ENCODE measurements at places on chromosomes 1 and 21.

DNA sequence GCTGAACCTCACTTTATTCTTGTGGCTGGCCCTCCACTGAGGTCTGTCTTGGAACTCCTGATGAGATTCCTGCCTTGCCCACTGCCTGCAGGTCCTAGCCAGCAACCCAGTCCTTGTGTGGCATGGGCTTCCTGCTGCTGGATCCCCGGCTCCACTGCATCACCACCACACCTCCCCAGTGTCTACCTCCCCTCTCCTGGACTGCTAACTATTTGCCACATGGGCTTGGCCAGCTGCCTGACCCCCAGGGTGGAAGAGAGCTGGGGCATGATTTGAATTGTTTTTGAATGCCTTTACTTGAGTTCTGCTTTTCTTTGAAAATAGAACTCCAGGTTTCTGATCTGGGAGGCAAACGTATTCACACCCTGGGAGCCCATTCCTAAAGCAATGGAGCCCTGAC lies 41.2 kb downstream of the SPAG17 start:
- no peak for DNase-seq

DNA sequence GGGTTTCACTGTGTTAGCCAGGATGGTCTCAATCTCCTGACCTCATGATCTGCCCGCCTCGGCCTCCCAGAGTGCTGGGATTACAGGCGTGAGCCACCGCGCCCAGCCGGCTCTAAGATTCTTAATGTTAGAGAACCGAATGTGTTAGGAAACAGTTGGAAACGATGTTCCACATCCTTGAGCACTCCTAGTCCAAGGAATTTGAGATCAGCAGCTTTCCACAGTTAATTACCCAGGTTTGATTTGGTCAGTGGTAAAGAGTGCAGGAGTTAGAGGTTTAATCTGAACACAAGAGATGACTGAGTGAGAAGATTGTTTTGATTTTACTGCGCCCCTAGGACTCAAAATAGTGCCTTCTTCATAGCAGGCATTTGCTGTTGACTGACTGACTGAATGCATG lies 75.9 kb upstream of the BMP8A start:
- no peak for DNase-seq

DNA sequence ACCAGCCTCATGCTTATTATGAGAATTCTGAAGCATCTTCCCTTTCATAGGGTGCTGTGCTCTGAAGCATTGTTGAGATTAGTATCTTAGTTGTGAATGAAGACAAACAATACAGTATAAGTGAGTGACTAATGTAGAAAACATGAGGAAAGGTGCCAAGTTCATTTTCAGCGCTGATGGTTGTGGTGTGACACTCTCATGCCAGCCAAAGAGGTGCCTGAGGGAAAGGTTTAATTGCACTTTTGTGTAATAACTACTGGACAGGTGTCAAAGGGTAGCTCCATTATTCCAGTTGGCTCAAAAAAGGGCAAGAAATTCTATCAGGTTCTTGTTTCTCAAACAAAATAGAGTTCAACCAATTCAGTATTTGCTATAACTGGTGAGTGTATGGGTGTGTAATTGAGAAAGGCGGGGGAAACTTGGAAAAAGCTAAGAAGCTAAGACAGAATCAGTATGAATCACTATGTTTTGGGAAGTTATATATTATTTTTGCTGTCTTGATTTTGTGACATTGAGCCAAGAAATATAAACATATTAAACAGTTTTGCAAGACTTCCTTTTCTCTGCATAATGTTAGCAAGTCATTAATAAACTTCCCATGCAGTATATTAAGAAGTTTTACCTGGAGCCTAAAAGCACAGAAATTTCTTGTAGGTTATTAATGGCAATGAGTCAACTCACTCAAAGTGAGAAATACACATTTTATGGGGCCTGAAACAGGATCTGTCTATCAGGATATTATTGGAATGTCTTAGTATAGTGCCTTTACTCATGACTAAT lies 31.8 kb downstream of the KCNK2 start:
- no peak for DNase-seq

DNA sequence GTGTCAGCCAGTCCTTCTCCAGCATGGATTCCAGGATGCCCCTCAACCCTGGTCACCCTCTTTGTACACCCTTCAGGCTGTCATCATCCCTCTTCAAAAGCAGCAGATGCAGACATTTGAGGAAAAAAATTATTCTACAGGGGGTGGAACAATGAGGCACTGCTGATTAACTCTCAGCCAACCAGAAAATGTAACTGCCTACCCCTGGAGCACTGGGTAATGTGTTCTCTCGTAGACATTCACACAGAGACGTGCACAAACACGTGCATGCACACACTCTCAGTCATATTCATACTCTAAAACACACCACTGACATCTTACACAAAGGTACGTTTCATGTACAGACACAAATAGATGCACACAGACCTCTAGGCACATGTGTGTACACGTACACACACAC lies 175.4 kb downstream of the TRABD2B start:
- DNase-seq, result no peak

DNA sequence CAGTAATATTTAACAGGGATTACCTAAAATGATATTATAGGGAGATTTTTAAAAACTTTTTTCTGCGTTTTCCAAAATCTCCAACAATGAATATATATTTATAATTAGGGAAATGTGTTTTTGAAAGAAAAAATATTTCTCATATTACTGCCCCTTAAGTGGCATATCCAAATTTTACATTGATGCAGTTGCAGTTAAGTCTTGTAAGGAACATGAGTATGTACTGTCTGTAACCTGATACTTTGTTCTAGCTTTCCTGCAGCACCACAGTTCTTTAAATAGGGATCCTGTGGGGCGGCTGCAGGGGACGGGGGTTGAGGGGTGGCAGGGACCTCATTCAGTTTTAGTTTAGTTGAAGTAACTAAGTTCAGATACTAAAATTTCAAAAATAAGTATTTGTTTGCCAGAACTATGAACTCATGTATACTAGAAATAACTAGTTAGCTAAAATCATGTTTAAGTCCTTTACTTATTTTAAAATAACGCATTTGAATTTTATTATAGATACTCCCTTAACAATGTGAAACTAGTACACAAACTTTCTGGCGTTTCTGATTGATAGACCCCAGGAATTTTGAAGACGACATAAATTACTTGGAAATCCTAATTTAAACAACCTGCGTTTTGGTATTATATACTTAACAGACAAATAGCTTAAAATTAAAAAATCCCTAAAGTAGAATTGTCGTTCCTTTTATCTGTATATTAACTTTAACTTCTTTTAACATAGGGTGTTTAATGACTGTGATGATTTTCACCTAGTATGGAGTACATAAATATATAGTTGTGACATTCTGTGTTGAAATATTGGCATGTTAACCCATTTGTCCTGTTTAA lies 639 bp upstream of the DNAJB4 start:
- DNase-seq, result peak; percentile 9

GRCh38 chr1:224106568-224107281 lies 7.2 kb upstream of the FBXO28 start:
- no peak for DNase-seq

DNA sequence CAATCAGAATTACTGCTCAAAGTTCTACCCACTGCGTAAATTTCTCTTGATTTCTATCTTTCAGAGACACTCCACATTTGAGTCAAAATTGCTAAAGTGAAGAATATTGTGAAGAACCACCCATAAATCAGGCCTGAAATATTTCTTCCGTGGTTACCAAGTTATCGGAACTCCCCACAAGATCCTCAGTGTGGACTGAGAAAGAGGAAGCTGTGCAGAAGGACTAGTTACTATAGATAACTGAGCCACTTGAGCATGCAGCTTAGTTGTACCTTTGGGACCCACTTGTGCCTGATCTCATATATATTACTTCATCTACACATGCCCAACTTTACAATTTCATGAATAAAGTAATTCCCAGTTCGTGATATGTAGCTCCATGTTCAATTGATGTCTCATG lies 18.4 kb downstream of the RWDD3 start:
- no peak for DNase-seq

DNA sequence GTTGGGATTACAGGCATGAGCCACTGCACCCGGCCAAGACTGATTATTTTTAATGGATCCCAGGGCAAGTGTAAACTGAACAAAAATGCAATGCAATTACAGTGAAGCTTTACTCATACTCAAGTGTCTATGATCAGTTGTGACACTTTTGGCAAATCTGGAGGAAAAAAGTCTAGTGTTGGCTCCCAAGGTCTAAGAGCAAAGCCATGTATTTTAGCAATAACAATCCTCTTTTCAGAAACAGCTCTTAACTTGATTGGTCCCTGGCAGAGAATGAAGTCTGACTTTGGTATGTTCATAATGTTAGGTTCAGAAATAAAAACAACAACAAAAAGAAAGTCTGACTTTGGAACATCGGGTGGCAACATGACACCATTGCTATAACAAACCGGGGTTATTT lies 40.2 kb upstream of the C1orf53 start:
- no peak for DNase-seq

DNA sequence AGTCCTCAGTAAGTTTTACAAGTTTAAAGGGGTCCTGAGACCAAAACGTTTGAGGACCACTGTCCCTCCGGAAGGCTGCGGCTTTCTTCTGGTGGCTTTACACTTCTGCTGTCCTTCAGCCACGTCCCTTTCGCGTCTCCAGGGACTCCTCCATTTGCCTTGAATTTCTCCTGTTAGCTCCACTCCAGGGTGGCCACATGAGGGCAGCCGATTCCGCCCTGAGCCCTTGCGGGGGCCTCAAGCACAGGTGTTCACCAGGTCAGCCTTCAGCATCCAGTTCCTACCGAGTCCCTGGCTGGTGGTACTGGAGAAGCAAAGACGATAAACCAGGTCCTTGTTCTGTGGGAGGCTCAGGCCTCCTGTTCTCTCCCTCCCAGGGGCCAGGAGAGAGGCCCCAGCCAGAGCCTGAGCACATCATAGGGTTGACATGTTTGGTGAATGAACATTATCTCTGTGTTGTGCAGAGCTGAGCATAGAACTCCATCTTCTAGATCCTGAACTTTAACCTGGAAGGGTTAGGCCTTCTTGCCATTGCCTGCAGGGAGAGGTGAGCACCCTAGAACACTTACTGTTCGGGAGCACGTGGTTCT lies 27.4 kb upstream of the COQ8A start:
- DNase-seq, result no peak

GRCh38 chr21:31564439-31564838 lies 95.1 kb upstream of the SOD1 start:
- DNase-seq, result no peak

DNA sequence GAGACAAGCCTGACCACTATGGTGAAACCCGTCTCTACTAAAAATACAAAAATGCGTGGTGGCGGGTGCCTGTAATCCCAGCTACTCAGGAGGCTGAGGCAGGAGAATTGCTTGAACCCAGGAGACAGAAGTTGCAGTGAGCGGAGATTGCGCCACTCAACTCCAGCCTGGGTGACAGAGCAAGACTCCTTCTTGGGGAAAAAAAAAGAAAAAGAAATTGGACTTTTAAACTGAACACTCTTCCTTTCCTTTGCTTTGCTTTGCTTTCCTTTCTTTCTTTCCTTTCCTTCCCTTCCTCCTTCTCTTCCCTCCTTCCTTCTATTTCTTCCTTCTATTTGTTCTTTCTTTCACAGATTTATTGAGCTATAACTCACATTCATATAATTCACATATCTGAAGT lies 43.3 kb upstream of the PUM1 start:
- DNase-seq, result no peak

DNA sequence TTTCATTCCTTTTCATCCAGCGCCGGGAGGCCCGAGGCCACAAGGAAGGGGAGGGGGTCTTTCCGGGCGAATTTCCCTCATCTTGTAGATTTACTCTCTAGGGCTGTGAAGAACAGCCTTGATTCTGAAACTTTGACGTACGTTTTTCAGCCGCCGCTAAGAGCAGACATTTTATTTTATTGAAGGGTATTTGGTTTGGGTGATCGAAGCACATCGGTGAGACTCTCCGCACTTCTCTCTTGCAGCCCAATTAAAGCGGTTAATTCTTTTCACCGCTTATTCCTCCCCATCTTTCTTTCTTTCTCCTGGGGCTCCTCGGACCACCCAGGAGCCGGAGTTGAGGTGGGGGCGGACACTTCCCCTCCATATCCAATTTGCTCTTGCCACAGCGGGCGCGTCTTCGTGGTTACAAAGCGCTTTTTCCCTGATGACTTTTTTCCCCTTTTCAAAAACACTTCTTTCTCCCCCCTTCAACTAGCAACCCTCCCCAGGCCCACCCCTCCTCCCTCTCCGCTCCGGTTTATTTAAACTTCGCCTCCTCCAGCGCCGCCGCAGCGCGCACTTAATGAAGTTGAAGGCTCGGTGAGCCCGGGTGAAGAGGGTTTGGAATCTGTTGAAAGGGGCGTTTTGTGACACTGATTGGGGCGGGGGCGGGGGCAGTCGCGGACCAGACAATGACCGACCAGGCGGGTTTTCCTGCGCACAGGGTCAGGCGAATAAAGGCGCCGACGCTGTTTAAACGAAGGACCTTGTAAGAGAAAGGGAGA lies 5.9 kb downstream of the FOXD2 start:
- DNase-seq, result no peak

DNA sequence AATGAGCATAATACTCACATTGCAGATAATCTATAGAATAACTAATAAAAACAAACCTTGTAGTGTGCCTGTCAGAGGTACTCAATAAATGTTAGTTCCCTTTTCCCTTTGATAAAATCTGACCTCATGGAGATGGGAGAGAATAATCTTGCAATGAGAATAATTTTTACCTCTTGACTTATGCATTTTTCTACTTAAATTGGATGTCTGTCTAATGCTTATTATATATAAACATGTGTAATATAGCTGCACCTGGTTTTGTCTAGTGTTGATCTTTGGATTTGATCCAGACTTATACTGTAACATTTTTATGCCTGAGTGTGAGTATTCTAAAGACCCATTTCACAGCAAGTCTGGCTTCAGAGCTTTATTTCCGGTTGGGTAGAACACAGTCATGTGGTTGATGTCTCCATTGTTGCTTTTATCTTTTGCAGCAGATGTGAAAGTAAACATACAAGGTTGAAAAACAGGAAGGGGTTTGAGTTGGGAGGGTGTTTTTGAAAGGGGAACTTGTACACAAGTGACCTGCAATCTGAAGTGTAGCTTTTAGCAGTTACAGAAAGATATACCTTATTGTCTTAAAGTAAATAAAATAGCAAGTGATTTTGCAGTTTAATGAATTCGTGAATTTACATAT lies 12.4 kb downstream of the EPB41 start:
- no peak for DNase-seq

DNA sequence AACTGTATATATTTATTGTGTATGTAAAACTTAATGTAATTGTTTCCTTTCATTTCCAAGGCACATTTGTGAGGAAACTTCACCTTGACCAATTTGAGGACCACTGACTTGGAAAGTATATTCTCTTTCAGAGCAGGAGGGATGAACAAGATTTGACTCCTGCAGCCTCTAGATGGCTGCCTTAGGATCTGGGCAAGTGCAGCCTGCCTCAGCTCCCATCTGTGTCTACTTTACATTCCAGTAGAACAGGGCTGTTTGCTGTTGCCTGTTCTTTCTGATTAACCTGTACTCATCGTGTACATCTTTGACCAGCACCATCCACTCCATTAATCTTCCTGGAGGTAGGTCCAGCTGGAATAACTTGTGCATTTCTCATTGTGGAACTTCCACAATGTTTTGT lies 312.8 kb downstream of the HLX start:
- DNase-seq, result no peak

All from NCI-H1436 treated with DMSO at 0.1 percent for 48 hours (cell line).